ENCODE measurements at places on chromosomes 12 and 14.
A peak's percentile ranks its signal among the peaks of the same experiment; 100 is the strongest.

GRCh38 chr14:100282766-100283419, 23.4 kb downstream of the SLC25A29 start:
- no peak for DNase-seq

GRCh38 chr12:132922676-132923075, 33.4 kb downstream of the ZNF605 start:
- DNase-seq = no peak

- no peak for DNase-seq
Measured at GRCh38 chr14:67464377-67464776, 24.1 kb downstream of the TMEM229B start.

- no peak for DNase-seq
Measured at GRCh38 chr14:29759521-29760340, 167.9 kb downstream of the PRKD1 start.

- DNase-seq = no peak
Measured at GRCh38 chr12:4450551-4451112, 5.0 kb upstream of the FGF6 start.

DNA sequence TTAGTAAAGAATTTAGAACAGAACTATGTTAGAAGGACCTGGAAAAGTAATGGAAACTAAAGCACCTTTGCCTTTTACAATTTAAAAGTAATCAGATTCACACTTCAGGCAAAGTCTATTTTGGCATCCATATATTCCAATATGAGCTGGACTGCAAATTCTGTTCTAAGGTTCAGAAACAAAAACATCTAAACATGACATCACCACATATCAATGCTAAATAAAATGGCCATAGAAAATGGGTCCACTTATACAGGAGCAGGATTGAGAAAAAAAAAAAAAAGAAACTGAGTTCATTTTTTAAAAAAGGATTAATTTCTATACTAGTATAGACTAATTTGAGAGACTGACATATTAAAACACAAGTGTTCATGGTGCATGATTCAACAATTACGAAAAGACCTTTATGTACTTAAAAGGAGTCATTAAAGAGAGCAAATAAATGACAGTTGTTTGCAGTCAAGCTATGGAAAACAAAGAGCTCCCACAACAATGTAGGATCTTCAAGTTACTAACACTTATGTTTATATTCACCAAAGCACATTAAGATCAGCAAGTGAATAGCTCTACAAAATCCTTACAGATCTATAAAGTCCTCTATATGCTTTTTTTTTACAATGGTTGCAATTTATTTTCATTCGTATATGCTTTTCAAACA, 45.7 kb downstream of the DICER1 start:
- DNase-seq = no peak

- DNase-seq = peak; percentile 80
Measured at GRCh38 chr14:103136388-103137271, 13.4 kb downstream of the TNFAIP2 start.

GRCh38 chr12:57109207-57110103, 1.7 kb downstream of the STAT6 start:
- DNase-seq = no peak

GRCh38 chr12:80196419-80196818, 97.1 kb downstream of the OTOGL start:
- DNase-seq = no peak

- no peak for DNase-seq
Measured at GRCh38 chr12:45727980-45728629, 1.4 kb upstream of the ARID2 start.

GRCh38 chr14:69886453-69887242, 7.4 kb downstream of the SMOC1 start:
- no peak for DNase-seq

- no peak for DNase-seq
Measured at GRCh38 chr14:92609955-92610354, 96.4 kb downstream of the RIN3 start.

DNA sequence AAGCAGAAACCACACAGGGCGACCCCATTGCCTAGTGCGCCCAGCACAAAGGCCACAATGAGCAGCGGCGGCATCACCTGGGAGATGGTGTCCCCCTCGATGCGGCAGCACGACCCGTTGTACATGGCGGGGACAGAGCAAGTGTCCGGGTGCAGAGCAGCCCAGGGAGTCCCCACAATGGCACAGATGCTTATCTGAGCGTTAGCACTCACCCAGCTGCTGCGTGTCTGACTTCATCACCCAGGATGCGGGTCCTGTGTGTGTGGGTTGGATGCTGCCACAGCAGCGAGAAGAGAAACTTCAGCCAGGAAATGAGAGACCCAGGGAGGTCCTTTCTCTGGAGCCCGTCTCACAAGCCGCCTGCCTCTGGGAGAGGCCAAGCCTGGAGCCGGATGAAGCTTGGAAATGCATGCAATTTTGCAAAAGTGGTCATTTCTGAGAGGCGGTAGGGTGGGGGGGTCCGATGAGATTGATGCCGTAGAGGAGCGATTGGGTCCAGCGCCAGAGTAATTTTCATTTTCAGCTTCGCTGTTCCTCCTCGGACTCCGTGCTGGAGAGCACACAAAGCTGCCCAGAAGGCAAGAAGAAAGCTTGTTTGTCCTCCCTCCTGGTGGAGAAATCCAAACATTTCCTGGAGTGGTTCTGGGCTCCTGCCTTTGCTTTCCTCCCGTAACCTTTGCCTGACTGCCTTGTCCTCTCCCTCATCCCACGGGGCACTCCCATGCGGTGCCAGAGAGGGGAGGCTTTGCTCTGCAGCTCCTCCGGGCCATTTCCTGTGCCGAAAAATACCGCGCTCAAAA, at the start of gene HCAR1:
HCAR1 (minus strand) TSS at position 630 of the 800 bp plus-strand sequence; CDS start at position 125, 505 bp downstream.
- DNase-seq = peak; percentile 62

DNA sequence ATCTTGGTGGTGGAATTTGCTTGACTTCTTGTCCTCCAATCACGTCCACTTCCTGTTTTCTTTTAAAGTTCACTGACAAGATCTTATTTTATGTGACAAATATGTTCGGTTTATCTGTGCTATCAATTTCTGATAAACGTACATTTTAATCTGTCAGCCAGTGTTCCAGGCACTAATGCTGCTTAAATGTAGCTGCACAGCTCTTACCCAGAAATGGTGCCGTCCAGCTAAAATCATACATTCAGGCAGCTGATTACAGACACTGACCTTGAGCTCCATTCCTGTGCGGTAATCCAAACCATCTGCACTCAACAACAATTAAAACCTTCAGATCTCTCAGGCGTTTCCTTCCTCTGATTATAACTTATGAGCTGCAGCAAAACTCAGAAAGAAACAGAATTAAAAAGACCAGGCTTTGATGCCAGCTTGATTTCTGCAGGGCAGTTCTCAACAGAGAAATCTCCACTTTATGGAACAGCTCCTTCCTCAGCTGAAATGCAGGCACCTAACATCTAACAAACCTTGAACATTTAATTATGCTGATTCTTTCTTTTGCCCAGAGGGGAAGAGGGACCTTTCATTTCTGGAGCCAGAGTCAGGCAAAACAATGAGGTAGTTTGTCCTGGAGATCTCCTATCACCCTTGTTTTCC, 26.4 kb upstream of the RASSF3 start:
- DNase-seq = no peak

DNA sequence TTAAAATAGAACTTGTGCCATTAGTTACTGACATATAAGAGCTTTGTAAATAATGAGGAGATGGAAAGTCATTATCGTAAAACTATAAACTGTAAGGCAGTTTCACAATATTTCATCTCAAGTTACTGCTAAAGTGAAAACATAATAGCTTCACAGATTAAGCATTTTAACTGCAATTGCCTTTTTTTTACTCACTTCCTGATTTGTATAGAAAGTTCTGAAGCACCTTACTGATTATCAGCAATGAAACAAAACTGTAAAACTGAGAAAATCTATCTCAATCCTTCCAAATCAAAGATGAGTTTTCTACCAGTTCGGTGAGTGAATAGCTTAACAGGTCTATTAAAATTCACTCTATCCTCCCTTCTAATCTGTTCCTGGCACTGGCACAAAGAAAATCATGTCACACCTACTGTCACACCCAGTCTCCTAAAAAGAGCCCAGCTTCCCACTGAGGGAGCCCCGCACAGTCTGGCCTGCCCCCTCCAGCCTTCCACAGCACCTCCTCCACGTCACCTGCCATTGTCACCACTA, 161.4 kb upstream of the ABCD2 start:
- no peak for DNase-seq

DNA sequence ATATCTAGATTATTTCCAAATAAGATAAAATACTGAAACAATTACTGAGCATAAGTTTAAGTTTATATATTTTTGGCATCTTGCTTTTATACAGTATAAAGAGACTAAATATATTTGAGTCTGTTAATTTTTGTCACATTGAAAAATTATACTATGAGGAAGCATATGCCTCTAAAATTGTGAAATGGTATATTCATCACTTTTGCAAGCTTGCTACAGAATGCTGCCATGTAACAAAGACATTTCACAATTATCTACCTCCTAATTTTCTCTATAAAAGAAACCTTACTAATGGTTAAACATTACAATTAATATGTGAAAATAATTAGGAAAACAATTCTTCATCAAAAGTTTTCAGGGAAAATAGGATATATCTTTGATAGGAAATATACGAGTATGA, 22.7 kb upstream of the MUCL1 start:
- DNase-seq = no peak

DNA sequence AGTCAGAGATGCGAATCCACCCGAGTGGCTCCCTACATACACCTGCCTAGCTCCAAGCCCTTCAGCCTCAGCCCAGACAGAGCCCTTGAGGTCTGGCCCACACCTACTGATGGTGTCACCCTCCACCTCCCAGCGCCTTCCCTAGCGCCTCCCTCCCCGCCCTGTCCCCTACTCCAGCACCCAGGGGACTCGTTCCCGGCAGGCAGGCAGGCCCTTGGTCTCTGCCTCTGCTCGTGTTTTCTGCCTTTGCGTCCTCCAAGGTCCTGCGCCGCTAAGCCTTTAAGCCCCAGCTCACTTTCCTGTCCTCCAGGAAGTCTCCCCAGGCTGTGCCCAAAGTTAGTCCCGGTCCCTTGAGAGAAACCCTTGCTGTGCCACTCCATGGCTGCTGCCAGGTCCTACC, 12.7 kb downstream of the INF2 start:
- DNase-seq = no peak

DNA sequence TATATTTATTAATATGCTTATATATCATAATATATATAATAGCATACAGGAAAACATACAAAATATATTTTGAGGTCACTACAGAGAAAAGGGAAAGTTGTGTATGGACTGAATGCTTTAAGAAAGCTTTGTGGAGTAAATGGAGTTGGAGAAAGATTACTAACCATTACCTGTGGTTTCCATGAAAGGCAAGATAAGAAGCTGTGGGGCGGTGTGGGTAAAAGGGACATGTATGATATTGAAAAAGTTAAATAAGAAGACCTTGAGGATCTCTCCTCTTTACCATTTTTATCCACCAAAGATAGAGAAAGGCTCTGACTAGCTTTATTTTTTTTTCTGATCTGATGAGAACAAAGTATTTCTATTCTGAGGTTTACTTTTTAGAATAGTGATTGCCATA, 404.4 kb downstream of the TRHDE start:
- DNase-seq = no peak

GRCh38 chr14:21748869-21749303, 75.3 kb upstream of the OR4E1 start:
- DNase-seq = peak; percentile 47

DNA sequence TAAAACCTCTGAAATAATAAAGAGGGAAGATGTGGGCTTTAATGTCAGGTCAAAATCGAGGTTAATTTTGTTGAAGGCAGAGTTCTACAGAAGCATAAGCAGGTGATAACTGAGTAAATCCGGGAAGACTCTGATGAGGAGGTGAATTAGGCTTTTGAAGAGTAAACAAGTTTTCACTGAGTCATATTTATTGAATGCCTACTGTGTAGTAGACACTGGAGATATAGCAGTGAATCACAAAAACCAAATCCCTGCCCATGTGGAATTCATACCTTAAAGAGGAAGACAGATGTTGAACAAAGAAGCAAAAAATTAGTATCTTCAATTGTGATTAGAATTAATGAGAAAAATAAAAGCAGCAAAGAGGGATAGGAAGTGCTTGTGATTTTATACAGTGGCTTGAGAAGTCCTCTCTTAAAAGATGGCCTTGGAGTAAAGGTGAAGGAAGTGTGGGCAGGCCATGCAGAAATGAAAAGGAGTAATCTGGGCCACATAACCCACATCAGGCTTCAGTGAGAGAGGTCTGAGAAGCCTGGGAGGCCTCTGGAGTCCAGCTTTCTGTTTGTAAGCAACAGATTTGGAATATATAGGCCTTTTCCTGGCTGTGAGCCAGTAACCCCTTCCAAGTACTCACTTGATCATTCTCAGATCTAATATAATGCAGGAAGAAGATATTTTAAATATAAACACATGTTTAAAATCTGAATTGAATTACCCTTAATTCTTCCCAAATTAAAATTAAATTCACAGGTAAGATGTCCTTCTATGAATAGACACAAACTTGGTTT, 46.7 kb downstream of the BHLHE41 start:
- DNase-seq = peak; percentile 42

DNA sequence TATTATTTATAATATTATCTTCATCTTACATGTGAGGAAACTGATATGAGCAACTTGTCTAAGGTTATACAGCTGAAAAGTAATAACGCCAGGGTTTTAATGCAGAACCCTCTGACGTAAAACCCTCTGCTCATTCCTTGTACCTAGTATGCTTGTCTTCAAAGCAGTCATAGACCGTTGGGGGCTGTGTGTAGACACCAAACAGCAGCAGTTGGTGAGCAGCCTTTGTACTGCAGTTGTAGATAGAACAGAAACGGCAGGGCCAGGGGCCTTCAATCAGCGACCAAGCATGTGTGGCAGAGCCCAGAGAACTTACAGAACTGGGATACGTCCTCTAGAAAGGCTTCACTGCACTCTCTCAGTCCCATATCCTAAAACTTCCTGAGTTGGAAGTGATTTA, 28.1 kb downstream of the EVL start:
- no peak for DNase-seq

DNA sequence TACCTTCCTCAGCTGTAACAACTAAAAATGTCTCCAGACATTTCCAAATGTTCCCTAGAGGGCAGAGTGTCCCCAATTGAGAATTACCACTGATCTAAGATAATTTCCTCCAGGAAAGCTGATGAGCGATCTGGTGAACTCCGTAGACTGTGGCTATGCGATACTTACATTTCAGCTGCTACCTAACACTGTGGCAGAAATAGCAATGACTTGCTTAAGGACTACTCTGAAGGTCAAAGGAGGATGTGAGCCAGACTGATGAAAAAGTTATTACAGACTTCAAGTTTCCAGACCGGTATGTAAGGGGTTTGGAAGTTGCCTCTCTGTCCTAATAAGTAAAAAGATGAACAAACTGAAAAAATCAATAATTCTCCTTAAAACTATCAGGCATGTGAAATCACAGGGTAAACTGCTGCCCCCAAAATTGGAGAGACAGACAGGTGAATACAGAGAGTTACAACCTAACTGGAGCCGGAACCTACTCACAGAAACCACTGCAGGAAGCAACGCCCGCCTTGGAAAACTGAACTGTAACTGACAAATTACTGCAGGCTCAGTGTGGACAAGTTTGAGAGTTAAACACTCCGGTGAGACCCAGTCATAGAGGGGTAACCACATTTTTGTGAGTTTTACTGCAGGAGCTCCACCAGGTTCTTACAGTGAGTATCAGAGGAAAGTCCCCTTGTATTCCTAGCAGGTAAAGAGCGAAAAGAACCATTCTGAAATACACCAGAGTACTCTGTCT, 60.0 kb upstream of the PARP11 start:
- DNase-seq = no peak
